Neural crest cell (in vitro differentiated cells): ENCODE measurements at places on chromosomes 2 and 18. TPM values are rescaled to one million over a fixed set of nuclear protein-coding genes. Genes with fewer than 3 reads are reported as not detected.
A peak's percentile ranks its signal among the peaks of the same experiment; 100 is the strongest.

NOSTRIN gene
- total RNA-seq, result not detected in 2 replicates

CD8B2 gene
- not detected in 2 replicates for total RNA-seq

C1QL2 gene
- total RNA-seq, result 0.14 TPM in 1 of 2 replicates, not detected in the other

AQP12B gene
- total RNA-seq, result not detected in 2 replicates

LTBP1 gene
- 26.8 and 30.2 TPM in 2 replicates for total RNA-seq

TMEM37 gene
- total RNA-seq, result 4.7 and 5.3 TPM in 2 replicates

IHH gene
- total RNA-seq, result 0.16 TPM in 1 of 2 replicates, not detected in the other

DNA sequence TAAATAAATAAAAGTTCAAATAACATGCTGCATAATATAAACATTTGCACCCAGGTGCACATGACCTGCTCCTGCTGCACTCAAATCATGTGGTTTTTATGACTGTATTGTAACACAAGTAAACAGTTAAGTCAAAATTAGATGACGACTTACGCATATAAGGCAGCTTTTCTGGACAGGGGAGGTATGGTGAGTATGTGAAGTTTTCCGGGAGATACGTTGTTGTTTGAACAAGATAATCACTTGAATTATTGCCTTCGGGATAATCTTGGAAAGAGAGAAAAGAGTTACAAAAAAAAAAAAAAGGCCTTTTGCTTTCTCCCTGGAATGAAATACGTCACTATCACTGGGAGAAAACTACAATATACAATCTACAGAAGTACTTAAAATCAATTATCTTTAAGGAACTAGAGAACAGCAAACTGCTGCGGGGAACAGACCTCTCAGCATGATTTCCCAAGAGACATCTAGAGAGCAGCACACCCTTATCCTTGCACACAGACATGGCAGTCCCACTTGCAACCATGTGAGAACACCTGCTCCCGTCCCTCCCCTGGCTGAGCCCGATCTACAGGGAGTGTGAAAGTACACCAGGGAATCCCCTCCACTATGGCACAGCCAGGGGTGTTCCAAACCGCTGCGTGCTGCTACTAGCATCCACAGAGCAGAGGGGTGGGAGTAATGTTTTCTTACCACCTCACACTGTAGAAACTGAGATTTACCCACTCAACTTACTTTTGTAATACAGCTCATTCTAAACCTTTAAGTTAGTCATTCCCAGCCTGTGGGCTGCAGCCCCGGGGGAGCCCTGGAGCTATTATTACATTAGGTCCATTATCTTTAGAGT lies 26.3 kb downstream of the B4GALT6 start:
- H3K36me3 ChIP-seq, result peaks cover 42% of the 10 kb centered on the region
- no peak overlapping the region for H3K4me3 ChIP-seq
- H3K27me3 ChIP-seq, result no peaks in the 10 kb centered on the region
- H3K4me1 ChIP-seq, result no peaks in the 10 kb centered on the region

- H3K27me3 ChIP-seq, result no peaks in the 10 kb centered on the region
- no peak overlapping the region for H3K27ac ChIP-seq
- no peak overlapping the region for H3K4me3 ChIP-seq
- H3K36me3 ChIP-seq, result peaks cover 18% of the 10 kb centered on the region
Observed at GRCh38 chr2:135904341-135904989, 28.2 kb upstream of the MCM6 start.

- DNase-seq, result no peak
- no peak overlapping the region for H3K27ac ChIP-seq
- no peaks in the 10 kb centered on the region for H3K27me3 ChIP-seq
Observed at GRCh38 chr2:101905746-101906336, 85.9 kb upstream of the IL1R2 start.

DNA sequence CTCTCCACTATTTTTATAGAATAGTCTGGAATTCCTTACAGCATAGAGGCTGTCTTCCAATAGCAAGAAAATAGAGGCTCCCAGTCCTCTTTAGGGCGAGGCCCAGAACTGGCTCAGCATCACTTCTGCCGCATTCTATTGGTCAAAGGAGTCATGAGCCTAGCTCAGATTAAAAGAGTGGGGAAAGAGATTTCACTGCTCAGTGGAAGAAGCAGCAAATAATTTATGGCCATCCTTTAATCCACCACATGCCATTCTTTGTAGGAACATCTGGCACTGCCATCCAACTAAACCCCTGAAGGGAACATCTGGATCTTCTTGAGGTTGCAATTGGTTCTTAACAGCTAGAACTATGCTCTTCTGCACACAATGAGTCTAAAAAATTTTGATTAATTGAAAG lies 43.4 kb upstream of the NEUROD1 start:
- peaks cover 10% of the 10 kb centered on the region for H3K36me3 ChIP-seq
- no peak overlapping the region for H3K4me3 ChIP-seq
- no peaks in the 10 kb centered on the region for H3K4me1 ChIP-seq
- H3K27ac ChIP-seq, result no peak overlapping the region

- H3K27me3 ChIP-seq, result peaks cover 5% of the 10 kb centered on the region
- H3K36me3 ChIP-seq, result no peaks in the 10 kb centered on the region
- H3K27ac ChIP-seq, result no peak overlapping the region
- H3K4me3 ChIP-seq, result no peak overlapping the region
- no peak for DNase-seq
Observed at GRCh38 chr2:75424936-75425619, 135.7 kb downstream of the EVA1A start.

DNA sequence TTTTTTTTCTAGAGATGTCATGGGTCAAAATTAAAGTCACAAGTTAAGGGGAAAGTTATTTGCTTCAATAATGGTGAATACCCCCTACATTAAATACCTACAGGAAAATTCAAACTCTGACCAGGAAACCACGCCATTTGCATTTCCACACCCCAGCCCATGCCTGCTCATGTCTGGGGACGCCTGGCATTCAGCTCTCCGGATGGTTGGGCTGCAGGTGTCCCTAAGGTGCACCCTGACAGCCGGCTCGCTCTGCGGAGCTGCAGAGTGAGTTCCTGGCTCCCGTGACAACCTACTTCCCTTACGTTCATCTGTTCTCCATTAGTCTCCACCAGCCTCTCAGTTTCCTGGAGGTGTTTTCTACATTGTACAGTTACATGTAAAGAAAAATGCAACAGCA lies 122.7 kb upstream of the RIOK3 start:
- no peak for DNase-seq
- no peak overlapping the region for H3K27ac ChIP-seq
- H3K27me3 ChIP-seq, result no peaks in the 10 kb centered on the region

- no peaks in the 10 kb centered on the region for H3K27me3 ChIP-seq
- H3K27ac ChIP-seq, result no peak overlapping the region
- peaks cover 66% of the 10 kb centered on the region for H3K4me1 ChIP-seq
- no peak overlapping the region for H3K4me3 ChIP-seq
Observed at GRCh38 chr2:237669628-237670392, 42.4 kb downstream of the LRRFIP1 start.

- no peaks in the 10 kb centered on the region for H3K36me3 ChIP-seq
- H3K27me3 ChIP-seq, result no peaks in the 10 kb centered on the region
- no peaks in the 10 kb centered on the region for H3K4me1 ChIP-seq
- no peak for DNase-seq
- H3K27ac ChIP-seq, result no peak overlapping the region
Observed at GRCh38 chr18:60038731-60039130, 138.9 kb downstream of the PMAIP1 start.

GRCh38 chr2:33291278-33292013 lies 185.0 kb upstream of the RASGRP3 start:
- no peak overlapping the region for H3K4me3 ChIP-seq
- no peaks in the 10 kb centered on the region for H3K27me3 ChIP-seq
- peaks cover 6% of the 10 kb centered on the region for H3K36me3 ChIP-seq
- H3K4me1 ChIP-seq, result no peaks in the 10 kb centered on the region
- DNase-seq, result no peak
- H3K27ac ChIP-seq, result no peak overlapping the region

GRCh38 chr2:12161085-12161484 lies 414.7 kb downstream of the LPIN1 start:
- no peaks in the 10 kb centered on the region for H3K27me3 ChIP-seq
- peaks cover 2% of the 10 kb centered on the region for H3K36me3 ChIP-seq
- no peak overlapping the region for H3K4me3 ChIP-seq
- peaks cover 12% of the 10 kb centered on the region for H3K4me1 ChIP-seq
- no peak for DNase-seq

DNA sequence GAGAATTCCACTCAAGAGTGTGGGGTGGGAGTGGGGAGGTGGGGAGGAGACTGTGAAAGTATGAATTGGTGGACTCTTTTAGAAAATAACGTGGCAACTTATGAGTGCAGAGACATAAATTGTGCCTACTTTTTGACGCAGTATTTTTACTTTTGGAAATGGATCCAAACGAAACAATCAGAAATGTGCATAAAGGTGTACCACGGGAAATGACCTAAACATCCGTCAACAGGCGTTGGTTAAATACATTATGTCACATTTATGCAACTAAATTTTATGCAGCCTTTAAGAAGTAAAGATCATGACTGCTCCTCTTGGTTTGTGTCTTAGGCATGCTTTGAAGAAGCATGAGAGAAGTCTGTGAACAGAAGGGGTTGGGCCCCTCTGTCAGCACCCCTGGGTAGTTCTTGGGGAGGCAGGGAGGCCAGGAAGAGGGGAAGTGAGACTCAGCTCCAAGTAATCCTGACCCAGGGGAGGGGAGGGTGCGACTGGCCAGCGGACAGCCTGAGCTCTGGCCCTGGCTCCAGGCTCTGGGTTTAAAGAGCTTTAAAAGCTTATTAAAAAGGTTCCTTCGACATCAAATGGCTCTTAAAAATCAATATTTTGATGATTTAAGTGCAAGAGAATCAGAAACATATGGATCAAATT lies 126.4 kb upstream of the HAAO start:
- no peak overlapping the region for H3K4me3 ChIP-seq
- H3K4me1 ChIP-seq, result peaks cover 13% of the 10 kb centered on the region
- no peaks in the 10 kb centered on the region for H3K36me3 ChIP-seq
- no peaks in the 10 kb centered on the region for H3K27me3 ChIP-seq
- DNase-seq, result no peak

DNA sequence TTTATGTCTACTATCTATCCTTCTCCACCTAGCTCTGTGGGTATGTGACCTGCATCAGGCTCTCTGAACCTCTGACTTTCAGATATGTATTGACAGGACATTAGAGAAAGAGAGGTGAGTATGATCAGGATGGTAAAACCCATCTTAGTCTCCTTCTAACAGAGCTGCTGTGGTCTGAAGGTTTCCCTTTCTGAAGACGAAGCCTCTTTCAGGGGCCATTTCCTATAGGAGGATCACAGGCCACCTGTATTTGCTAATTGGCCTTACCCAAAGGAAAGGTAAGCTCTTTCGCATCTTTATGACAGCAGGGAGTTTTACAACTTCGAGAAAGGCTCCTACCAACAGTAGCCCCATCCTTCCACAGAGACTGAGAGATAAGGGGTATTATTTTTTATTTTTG lies 442.9 kb downstream of the KCNJ3 start:
- no peaks in the 10 kb centered on the region for H3K36me3 ChIP-seq
- DNase-seq, result no peak
- no peaks in the 10 kb centered on the region for H3K4me1 ChIP-seq
- H3K4me3 ChIP-seq, result no peak overlapping the region
- no peak overlapping the region for H3K27ac ChIP-seq
- H3K27me3 ChIP-seq, result no peaks in the 10 kb centered on the region

DNA sequence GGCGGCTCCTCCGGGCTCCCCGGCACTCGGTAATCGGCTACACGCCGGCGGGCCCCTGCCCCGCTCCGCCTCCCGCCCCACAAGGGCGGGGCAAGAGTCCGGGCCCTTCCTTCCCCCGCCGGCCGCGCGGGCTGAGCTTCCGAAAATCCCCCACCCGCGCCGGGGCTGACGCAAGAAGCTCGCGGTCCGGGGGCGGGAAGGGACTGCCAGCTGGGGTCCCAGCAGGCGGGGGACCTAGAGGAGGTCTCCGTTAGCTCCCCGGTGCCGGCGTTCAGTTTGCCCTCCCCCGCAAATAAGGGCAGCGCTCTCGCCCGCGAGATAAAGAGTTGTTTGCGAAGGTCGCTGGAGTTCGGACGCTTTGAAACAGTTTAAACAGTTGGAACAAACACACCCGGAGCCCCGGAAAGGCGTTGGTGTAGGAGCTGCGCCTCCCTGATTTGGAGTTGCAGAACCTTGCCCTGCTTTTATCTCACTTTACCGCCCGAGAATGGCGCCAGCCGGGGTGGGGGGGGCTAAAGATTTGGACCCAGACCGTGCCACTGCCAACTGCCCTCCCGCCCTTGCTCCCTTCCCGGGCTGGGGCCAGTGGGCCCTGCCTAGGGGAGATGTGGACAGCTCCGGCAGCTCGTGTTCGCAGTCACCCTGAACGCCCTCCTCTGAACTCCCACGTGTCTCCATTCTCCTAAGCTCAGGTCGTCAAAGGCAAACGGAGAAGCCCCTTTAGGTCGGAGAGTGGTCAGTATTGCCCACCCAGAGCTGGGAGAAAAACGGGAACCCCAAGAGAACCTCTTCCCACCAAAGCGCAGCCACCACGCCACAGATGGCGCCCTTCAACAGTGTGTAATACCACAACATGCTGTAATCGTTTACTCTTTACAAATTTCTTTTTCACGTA lies at the start of gene NFE2L2:
NFE2L2 (minus strand) TSS at position 35 of the 895 bp plus-strand sequence. CDS start 151 bp downstream, outside the sequence.
- peak within 1 kb of the TSS; percentile 95 for H3K4me3 ChIP-seq
- peaks cover 3% of the 10 kb centered on the region for H3K36me3 ChIP-seq
- H3K4me1 ChIP-seq, result peaks cover 47% of the 10 kb centered on the region
- no peaks in the 10 kb centered on the region for H3K27me3 ChIP-seq
- peak; percentile 68 for DNase-seq
- peak within 1 kb of the TSS; percentile 99 for H3K27ac ChIP-seq

DNA sequence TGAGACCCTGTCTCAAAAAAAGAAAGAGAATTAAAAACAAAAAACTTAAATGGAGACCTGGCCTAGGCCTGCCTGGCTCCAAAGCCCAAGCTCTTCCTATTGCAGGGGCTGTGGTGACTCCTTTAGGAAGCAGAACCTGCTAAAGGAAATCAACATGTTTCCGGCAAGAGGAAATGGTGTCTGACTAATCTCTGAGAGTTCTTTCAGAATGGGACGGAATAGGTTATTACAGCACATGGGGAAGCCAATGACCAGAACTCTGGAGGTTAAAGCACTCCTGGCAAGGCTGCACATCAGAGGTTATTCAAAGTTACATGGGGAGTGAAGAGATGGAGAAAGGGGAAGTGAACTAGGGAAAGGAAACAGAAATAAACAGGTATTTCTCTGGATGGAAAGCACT lies 21.4 kb downstream of the KIF3C start:
- H3K4me3 ChIP-seq, result no peak overlapping the region
- DNase-seq, result no peak
- H3K4me1 ChIP-seq, result no peaks in the 10 kb centered on the region
- no peaks in the 10 kb centered on the region for H3K27me3 ChIP-seq
- H3K36me3 ChIP-seq, result no peaks in the 10 kb centered on the region

DNA sequence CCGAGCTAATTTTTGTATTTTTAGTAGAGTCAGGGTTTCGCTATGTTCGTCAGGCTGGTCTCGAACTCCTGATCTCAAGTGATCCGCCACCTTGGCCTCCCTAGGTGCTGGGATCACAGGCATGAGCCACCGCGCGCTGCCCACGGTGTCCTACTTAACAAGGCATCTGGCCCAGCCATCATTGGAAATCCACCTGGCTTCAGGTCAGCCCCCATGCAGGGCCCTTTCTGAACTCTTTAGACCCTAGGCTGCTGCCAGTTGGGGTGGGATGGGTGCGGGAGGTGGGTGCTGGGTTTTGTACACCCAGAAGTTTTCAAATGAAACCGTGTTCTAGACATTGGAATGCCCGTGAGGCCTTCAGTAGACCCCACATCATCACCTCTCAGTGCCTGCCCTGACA lies 26.6 kb upstream of the NT5DC4 start:
- H3K4me3 ChIP-seq, result no peak overlapping the region
- H3K4me1 ChIP-seq, result peaks cover 11% of the 10 kb centered on the region
- no peaks in the 10 kb centered on the region for H3K36me3 ChIP-seq
- no peak overlapping the region for H3K27ac ChIP-seq
- H3K27me3 ChIP-seq, result no peaks in the 10 kb centered on the region
- no peak for DNase-seq
